ENCODE measurements at places on chromosomes 2 and 18. TPM values are rescaled to one million over a fixed set of nuclear protein-coding genes. Genes with fewer than 3 reads are reported as not detected.

GRCh38 chr18:51654488-51655326, 457.2 kb upstream of the MEX3C start:
- DNase-seq: peak; percentile 83

DNA sequence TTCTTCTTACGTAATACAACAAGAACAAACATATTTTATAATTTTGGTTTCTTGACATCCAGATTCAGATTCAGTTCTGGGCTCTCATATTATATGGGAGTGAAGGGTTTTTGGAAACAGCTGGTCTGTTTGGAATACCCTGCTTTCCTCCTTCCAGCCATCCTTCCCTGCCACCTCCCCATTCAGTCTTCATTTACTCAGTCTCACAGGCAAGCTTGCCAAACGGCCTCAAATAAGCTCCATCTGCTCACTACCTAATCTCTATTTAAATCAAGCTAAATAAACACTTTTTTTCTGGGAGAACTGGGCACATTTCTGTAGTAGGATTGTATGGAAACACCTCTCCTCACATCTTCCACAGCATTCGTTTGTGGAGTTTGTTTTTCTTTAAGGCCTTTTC, 147.5 kb downstream of the RND3 start:
- DNase-seq: peak; percentile 97

- DNase-seq: no peak
These were observed 167.5 kb downstream of the GRB14 start for GRCh38 chr2:164453656-164454305.

GRCh38 chr18:48020337-48021250, 90.1 kb upstream of the SMAD2 start:
- DNase-seq: no peak

- DNase-seq: no peak
These were observed 31.3 kb downstream of the APOB start for GRCh38 chr2:21012557-21012937.

DNA sequence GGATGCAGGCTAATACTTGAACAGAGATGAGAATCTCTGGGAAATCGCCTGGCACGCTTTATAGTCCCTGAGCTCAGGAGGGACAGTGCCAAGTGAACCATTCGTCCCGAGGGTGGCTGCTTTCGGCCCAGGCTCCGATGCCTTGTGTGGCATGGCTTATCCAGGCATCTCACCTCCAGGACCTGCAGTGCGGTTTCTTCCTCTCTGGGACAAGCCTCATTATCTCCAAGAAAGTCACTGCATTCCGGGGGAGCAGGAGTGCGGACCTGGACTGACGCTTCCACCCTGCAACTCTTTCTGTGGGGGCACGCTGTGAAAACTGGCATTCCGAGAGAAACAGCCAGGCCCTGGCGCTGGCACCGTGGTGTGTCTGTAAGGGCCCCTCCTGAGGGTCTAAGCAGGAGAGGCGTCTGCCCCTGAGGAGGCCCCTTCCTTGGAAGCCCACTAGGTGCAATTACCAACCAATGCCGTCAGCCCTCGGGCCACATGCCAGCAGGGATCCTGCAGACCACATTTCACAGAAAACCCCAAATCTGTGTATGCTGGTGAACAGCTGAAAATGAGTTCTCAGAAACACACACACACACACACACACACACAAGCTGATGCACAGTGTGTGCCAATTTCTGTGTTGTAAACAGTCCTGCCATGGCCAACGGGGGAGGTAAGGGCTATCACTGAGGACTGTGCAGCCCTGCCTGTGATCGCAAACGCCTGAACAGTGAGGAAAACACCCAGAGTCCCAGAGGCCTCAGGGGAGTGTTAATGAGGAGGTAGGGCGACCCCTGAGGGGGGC, 351.9 kb upstream of the SALL3 start:
- no peak for DNase-seq

- DNase-seq: no peak
These were observed 520.0 kb upstream of the TCF4 start for GRCh38 chr18:56107821-56108477.

DNA sequence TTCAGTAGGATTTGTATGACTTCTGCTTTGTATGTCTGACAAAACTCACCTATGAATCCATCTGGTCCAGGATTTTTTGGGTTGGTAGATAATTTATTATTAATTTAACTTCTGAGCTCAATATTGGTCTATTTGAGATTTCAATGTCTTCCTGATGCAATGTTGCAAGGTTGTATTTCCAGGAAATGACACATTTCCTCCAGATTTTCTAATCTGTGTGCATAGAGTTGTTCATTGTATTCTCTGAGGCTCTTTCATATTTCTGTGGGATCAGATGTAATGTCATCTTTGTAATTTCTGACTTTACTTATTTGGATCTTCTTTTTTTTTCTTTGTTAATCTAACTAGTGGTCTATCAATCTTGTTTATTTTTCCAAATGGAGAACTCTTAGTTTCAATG, 584.7 kb upstream of the SETBP1 start:
- no peak for DNase-seq

DNA sequence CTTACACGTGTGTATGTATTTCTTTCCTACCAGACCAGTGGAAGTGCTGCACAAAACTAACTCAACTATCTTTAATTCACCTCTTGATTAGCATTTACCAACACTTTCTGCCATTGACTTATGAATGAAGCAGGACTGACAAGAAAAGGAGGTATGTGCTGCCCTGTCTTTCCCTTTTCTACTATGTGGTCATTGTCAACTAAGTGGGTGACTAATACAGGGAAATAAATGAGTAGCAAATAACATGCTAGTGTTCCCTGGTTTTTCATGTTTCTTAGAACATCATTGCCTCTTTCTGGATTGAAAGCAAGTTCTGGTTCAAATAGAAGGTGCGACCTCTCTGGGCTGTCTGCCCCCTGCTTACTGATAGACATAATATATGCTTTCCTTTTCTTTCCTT, 58.0 kb downstream of the LINC00305 start:
- no peak for DNase-seq

Gene C18orf54
- 2.2 TPM for polyA plus RNA-seq
